Stimulated activated CD4-positive, alpha-beta T cell treated with anti-CD3 and anti-CD28 coated beads, TNF-alpha, amount 100 ng/mL, for 24 hours (primary cell): ENCODE measurements at places on chromosomes 16 and 17.

DNA sequence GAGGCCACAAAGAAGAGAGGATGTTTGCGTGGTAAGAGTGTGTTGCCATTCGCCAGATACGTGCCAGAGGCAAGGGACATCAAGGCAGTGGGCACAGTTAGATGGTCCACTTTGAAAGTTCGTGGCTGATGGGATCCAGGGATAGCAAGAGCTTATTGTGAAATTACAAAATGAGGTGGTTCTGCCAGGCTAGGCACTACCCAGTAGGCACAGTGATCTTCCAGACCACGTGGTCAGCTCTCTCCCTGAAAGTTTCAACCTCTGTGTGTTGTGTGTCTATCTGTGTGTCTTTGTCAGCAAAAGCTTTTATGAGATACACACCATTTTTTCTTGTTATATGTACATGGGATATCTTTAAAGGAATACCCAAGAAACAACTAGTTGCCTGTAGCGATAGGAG lies 9.5 kb downstream of the SGF29 start:
- DNase-seq: no peak

DNA sequence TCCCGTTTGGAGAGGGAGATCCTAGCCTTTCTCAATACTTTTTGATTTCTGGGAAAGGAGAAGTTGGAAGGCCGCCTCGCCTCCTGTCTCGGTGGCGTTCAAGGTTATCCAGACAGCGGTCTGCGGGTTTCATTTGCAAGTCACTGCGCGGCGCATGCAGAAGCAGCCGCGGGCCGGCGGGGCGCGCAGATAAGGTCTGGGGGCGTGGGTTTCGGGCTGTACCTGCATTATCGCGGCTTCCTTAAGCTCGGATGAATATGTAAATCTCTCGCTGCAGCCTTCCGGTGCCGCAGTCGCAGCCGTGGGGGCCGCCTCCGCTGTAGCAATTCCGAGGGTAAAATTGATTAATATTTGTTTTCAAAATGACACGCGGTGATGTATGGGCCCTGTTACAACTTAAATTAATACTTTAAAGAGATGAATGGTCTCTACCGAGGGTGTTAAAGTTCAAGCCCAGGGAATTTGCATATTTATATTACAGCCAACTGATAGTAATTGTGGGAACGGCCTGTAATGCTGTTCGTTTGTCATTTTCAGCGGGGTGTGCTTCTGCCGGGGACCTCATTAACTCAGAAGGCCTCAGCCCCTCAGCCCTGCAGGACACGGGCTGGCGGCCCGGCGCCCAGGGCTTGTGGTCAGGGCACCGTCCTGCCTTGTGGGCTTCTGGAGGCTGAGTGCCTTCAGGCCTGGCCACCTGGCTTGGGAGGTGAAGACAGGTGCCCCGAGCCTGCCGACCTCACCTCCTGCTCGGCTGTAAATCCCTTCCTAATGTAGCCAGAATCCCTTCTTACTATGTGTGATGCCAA lies 99.4 kb downstream of the CYLD start:
- DNase-seq: no peak

DNA sequence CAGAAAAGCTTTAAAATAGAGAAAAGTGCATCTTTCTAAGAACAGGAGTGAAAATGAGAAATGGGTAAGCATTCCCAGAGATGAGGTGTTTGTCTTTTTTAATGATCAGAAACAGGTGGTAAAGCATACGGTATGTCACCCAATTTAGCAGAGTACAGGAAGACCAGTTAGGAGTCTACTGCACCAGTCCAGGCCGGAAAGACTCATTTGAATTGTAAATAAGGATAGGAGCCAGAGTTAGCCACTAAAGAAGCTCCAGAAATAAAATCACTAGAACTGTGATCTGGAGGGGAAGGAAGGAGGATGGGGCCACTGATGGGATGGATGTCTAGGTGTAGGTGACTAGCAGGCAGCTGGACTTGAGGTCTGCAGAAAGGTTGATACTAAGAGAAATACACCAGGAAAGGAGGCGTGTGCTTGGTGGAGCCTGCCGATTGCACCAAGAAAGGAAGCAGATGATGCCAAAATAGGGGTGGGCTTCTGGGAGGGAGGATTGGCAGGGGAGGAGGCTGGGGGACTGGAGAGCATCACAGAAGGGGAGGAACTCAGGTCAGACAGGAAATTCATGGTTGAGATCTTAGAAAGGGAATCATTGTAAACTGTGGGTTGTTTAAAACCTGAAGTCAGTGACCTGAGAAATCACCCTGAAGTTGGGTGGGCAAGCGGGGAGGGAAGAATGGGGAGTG lies 8.1 kb upstream of the NAT9 start:
- DNase-seq: no peak

DNA sequence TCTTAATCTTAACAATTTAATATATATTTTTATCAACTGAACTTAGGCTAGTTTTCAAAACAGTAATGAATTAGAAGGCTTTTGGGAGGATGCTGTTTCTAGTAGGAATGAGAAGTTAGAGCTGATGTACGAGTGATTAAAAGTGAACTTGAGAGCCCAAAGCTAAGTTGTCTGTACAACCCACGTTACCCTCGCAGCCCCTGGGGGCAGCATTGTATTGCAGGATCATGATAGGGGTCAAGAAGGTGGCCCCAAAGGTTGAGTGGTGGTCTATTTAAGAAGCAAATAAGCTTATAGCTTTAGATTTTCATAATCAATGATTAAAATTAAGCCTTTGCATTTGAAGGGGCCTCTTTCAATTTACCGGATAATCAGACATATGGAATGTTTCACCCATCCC lies 33.7 kb upstream of the ALDH3A2 start:
- DNase-seq: no peak

DNA sequence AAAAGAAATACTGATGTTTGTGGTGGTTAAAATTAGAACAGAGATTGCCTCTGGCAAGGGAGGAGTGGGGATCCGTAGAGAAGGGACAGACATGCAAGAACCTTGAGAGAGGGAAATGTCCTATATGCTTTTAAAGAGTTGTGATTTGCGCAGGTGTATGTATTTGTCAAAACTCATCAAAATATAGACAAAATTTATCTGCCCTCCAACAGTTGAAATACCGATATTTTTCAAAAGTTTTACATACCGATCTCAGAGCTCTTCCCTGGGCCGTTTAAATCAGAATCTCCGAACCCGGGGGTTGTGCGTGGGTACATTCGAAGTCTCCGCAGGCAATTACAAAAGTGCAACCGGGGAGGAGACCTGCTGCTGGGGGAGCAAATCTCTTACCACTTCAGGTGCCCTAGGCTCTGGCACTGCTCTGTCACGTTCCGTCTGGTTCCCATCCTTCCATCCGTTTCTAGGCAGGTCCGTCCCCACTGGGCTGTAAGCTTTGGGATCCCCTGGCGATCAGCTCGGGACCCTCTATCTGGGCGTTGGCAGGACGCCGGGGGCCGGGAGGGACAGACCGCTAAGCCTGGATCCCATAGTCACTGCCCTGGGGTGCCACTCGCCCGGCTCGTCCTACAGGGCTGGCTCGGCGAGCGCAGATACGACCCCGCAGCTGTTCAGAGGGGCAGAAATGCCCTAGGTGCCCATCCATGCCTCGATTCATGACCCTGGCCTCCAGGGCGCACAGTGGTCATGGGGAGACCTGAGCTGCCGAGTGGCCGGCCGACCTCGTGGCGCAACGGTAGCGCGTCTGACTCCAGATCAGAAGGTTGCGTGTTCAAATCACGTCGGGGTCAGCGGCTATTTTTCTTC lies 4.2 kb downstream of the BORCS6 start:
- DNase-seq: peak; percentile 88

DNA sequence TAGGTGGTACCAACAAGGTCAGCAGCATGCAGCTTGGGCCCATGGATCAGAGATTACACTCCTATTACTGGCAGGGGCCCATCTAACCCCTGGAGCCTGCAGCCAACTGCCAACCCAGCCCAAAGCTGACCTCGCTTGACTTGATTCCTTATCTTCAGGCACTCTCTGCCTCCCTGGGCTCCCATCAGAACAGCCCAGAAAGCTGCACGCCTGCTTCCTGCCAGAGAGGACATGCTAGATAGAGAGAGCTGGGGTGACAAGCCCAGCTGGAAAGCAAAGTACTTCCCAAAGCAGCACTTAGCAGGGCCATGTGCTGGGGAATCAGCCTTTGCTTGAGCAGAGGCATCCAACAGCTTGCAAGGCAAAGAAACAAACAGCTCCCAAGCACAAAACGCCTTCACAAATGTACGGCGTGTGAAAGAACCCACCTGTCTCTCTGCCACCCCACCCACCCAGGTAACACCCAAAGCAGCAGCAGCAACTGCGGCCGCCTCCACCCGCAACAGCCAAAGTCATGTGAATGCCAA lies 74.2 kb upstream of the NLK start:
- DNase-seq: no peak

DNA sequence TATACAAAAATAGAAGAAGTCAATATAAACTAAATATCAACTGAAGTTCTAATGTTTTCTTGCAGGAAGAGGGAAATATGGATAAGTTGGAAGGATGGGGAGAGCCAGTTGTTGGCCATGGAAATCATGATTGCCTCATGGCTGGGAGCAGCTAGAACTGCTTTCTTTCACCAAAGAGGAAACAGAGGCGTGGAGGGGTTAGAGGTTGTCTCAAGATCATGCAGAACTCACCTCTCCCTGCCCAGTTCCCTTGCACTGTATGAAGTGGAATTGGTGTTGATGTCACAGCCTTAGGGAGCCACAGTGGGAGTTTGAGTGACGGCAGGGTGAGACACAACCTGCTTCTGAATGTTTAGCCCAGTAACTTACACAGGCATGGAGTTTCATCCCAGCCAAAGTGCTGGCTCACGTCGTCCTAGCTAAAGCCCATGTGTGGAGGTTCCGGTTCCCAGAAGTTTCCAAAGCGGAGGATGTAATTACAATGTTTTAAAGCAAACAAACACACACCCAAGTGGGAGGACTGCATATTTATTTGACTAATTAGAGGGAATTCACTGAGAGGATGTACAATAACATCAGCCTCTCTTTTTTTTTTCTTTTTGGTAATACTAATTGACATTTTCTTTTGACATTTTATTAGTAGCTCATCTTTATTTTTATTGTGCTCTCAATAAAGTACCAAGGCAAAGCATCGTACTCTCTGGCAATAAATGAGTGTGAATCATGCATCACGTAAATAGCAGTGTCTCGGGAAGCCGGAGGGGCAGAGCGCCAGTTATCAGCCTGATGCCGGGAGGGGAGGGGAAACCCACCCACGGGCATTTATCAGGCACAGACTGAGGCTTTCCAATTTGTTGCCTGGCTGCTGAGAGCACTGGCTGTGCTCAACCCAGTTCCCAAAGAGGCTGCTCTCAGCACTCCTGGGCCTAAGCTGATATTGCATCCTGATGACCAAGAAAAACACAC lies 118.7 kb upstream of the CDH5 start:
- no peak for DNase-seq

DNA sequence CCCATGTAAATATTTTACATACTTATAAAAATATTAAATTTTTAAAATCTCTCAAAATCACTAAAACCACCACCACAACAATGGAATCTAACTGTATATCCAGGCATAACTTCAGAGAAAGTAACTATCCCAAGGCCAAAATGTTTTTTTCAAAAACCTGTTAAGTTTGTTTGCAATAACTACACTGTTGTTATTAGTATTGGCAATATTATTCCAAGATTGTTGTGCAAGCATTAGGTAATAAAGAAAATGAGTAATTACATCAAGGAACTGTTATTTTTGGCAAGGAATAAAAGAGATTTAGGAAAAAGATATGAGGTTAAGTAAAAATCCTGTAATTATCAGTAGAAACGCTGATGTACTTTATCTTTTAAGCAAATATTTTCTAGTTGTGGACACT lies 3.4 kb upstream of the KRTAP4-12 start:
- no peak for DNase-seq

GRCh38 chr16:67560827-67561342 lies 1.4 kb upstream of the CTCF start:
- no peak for DNase-seq

- no peak for DNase-seq
Observed at GRCh38 chr17:27425991-27426390, 30.3 kb upstream of the KSR1 start.

GRCh38 chr16:28876019-28876659 lies 2.1 kb upstream of the ATP2A1 start:
- DNase-seq: no peak

DNA sequence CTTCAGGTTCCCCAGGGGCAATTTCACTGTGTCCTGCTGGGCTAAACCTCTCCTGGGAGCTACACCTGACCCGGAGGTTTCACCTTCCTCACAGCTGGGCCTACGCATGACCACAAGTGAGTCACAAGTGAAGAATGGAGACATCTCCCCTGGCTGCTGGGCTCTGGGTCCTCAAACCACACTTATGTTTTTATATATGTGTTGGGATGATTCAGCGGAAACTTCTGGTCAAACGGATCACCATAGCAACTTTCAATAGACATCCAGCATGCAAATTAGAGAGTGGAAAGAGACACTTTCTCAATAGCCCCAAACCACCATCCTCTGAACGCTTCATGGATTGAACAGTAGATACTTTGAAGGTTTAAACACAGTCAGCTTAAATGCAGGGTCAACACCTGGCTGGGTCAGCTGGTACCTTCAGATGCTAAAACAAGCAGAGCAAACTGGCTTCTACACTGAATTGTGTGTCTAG lies 28.0 kb upstream of the MAF start:
- peak; percentile 56 for DNase-seq

GRCh38 chr16:12868788-12869187 lies 32.6 kb upstream of the SHISA9 start:
- no peak for DNase-seq

GRCh38 chr17:15462976-15463772 lies 4.2 kb downstream of the CDRT4 start:
- no peak for DNase-seq

DNA sequence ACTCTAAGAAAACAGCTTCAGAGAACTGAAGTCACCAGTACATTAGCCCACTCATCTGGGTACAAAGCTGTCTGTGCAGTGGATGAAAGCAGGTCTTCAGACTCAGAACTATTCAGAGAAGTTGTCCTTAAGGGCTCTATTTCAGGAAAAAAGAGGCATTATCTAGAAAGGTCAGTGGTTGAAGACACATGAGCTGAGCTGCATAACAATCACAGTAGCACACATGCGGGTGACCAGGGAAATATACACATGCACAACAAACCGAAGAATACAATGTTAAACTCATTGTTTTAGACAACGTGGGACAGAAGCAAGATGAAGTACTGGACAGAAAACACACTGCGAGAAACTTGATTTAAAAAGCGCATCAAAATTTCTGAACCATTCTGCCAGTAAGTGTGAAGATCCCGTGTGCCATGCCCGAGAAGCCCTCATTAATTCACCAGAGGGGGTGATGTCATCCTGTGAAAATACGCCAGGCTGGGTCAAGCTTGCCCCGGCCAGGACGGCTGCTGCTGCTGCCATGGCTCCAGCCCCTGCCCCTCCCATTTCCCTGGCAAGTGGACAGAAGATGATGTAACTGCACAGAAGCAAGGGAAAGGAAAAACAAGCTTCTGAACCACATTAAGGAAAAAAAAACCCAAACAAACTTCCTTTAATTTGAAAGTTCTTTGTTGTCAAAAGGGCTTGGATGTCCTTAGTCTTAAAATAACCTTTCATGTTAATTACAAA lies 10.1 kb downstream of the DYNC1LI2 start:
- DNase-seq: no peak

- no peak for DNase-seq
Observed at GRCh38 chr17:3771140-3771539, 29.8 kb downstream of the ITGAE start.

GRCh38 chr17:12089809-12090384 lies 69.2 kb downstream of the MAP2K4 start:
- no peak for DNase-seq

- no peak for DNase-seq
Observed at GRCh38 chr17:76273445-76274111, 8.4 kb downstream of the UBALD2 start.

- no peak for DNase-seq
Observed at GRCh38 chr17:335691-336090, 16.9 kb downstream of the RPH3AL start.
